ENCODE measurements at places on chromosomes 1 and 21. TPM values are rescaled to one million over a fixed set of nuclear protein-coding genes. Genes with fewer than 3 reads are reported as not detected.

DNA sequence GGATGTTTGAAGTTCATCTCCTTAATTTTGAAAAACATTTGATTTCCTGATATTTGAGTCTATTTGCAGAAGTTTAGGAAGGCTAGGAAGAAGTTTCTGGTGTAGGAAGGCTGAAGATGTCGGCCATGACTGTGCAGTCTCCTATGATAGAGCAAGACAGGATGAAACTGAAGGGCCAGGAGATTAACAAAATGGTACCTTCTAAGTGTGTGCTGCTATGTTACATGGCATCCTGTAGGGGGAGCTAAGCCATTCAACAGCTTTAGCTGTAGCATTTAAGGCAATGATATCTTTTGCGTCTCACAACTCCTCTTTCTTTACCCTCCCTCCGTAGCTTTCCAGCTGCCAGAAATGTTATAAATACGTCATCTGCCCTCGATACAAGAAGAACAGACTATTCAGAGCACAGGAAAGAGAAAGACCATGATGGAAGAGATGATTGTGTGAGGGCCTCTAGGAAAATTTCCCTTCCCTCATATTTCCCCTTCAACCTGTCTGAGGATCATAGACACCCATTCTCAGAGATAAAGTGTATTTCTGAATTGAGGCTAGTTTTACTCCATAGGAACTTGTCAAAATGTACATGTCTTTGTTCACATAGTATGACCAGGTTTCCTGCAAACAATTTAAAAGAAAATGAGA is 61.1 kb downstream of the XCL1 start:
- peak; percentile 18 for DNase-seq

The HSPA6 gene
- 1.9 TPM for total RNA-seq

GRCh38 chr1:3247521-3248121 is 178.6 kb downstream of the PRDM16 start:
- no peak for DNase-seq

The DCST1 gene
- not detected for total RNA-seq

The GBP4 gene
- total RNA-seq: 10.3 TPM

DNA sequence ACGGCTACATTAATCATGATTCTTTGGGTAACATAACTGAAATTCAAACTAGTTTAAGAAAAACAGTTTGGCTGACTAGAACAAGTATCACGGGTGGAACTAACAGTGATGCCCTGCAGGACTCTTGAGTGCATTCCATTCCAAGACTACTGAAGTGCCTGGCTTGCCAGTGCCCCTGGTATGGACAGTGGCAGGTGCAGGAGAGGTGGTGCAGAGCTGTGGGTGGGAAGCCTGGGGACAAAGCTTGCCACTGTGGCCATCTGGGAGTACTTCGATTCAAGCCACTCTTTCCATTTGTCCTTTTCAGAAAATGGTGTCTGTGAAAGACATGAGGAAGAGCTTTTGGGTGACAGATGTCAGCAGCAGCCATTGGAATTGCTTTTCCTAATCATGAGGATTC is 166.5 kb downstream of the RRAGC start:
- no peak for DNase-seq

The TEX38 gene
- not detected for total RNA-seq

DNA sequence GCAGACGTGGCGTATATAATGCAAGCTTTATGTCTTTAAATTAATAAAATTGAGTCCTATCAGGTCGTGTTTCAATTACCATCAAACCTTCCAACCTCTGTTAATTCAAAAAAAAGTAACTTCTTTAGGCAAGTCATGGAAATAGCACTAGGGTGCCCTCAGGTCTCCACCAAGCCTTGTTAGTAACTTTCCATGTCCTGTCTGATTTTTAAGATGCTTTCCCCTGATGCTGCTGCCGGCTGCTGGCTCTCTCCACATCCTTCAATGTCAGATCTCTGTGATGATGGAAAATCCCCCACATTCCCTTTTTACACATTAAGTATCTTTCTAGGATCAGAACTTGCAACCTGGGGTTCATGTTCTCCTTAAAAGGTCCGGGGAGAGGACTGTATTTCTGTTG is 3.0 kb downstream of the ERG start:
- no peak for DNase-seq

DNA sequence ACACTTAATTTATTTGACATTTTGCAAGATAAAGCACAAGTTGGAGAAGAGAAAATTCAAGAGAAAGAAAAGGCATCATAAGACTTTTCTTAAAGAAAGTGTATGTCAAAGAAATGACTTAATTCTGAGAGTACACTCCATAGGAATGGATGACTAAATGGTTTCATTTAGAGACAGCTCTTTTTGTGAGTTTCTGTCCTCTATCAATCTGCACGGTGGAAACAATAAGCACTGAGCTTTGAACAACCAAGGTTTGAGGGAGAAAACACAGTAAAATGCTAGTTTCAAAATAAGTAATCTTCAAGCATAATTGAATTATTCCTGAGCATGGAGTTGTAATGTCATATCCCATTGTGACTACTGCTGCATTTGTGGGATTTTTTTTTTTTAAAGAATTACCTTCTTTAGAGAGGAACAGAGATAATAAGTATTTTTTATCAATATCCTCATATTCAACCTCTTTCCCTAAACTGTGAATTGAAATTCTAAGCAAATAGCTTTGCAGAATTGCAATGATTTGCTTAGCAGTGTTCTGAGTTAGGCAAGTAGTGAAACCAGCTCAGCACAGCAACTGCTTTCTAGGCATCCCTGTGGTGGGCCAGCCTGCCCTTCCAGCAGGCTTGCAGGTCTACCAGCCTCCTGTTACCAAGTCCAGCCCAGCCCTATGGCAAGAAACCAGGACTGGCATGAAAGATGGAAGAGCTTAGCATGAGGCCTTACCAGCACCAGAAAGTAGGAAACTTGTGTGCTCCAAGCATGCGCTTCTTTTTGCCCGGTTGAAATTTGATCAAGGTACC is 38.2 kb downstream of the KCNJ6 start:
- no peak for DNase-seq

All from Calu3 (cell line).